ENCODE measurements at places on chromosomes 1 and 21. TPM values are rescaled to one million over a fixed set of nuclear protein-coding genes. Genes with fewer than 3 reads are reported as not detected.
A peak's percentile ranks its signal among the peaks of the same experiment; 100 is the strongest.

The RYR2 gene
- total RNA-seq = 744 TPM

The MMEL1 gene
- 0.48 TPM for total RNA-seq

The NCMAP gene
- 0.27 TPM for total RNA-seq

The FCRL4 gene
- total RNA-seq = not detected

The FAM167B gene
- total RNA-seq = 8.1 TPM

The CACNA1S gene
- total RNA-seq = not detected

The GTF2B gene
- 11.1 TPM for total RNA-seq

GRCh38 chr21:36747815-36748383 lies 49.0 kb downstream of the SIM2 start:
- DNase-seq = peak; percentile 61

- no peak for DNase-seq
Measured at GRCh38 chr1:176557543-176558258, 94.7 kb downstream of the PAPPA2 start.

DNA sequence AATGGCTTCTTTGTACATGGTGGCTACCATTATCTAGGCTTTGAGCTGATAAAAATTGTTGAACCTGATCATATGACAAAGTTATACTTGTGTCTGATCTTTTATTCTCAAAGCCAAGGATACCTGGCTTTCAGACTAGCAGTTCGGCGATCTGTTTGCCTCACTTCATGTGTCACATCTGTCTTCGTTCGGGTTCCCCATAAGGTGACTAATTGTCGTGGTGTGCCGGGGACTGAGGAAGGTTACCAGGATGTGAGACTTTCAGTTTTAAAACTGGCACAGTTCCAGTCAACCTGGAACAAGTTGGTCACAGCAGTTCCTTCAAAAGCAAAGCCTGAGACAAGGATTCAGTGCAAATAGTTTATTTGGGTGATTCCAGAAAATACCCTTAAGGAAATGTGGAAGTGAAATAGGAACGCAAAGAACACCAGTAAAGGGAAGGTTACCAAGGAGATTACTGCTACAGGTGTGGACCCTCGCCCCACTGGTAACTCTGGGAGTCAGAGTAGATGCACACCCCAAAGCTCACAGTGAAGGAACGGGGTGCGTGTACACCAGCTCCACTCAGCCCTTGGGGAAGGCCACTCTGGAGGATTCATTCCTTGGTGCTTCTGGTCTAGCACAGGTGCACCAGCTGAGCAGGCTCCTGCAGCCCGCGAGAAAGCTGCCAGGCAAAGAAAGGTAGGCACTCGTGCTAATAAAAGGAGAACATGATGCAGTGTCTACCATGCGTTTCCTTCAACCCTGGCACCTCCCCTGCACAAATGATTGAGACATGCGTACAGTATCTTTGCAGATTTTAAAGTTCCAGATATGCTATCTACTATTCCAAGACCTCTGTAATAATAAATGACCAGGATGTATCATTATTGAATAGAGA lies 69.0 kb downstream of the VWA5B1 start:
- no peak for DNase-seq

DNA sequence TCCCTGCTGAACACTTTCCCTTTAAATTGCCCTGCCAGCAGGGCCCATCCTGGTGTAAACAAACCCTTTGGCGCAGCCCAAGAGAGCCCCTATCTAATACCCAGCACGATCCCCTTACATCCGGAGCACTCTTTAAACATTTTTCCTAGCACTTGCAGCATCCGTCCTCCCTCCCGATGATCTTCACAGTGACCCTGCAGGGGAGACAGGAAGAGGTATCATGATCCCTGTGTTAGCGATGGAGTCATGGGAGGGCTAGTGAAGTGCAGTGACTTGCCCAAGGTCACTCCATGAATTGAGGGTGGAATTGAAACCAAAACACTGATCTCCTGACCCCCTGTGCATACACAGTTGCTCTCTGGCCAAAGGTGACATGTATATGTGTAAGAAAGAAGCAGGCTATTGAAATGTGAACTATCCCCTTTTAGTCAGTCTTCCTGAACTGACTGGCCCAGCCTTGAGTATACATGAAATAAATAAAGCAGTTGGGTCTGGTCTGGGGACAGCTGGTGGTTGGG lies 9.8 kb upstream of the KCNQ4 start:
- DNase-seq = no peak

GRCh38 chr1:106780066-106780465 lies 276.4 kb upstream of the PRMT6 start:
- no peak for DNase-seq

- DNase-seq = peak; percentile 94
Measured at GRCh38 chr1:16248603-16249516, 11.9 kb upstream of the CPLANE2 start.

DNA sequence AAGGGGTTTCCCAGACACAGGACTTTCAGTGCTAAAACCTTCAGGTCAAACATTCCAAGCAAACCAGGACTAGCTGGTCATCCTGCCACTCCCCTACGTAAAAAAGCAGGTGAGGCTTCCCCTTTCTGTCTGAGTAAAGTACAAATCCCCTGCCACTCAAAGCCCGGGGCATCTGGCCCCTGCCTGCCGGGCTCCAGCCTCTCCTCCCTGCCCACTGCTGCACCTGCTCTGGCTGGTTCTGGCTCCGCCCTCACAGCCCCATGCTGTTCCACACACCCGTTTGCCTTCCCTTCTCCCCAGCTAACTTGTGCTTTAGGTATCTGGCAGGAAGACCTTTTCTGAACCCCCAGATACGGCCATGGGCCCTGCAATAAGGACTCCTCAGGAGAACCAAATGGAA lies 23.3 kb upstream of the S100A7 start:
- DNase-seq = no peak

DNA sequence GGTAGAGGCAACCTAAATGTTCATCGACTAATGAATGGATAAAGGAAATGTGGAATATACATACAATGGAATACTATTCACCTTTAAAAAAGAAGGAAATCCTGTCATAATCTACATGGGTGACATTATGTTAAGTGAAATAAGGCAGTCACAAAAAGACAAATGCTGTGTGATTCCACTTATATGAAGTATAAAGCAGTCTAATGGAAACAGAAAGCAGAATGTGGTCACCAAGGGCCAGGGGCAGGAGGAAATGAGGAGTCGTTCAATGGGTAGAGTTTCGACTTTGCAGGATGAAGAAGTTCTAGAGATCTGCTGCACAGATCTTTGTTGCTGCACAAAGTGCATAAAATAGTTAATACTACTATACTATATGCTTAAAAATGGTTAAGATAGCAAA lies 7.8 kb downstream of the DIPK1A start:
- DNase-seq = no peak

DNA sequence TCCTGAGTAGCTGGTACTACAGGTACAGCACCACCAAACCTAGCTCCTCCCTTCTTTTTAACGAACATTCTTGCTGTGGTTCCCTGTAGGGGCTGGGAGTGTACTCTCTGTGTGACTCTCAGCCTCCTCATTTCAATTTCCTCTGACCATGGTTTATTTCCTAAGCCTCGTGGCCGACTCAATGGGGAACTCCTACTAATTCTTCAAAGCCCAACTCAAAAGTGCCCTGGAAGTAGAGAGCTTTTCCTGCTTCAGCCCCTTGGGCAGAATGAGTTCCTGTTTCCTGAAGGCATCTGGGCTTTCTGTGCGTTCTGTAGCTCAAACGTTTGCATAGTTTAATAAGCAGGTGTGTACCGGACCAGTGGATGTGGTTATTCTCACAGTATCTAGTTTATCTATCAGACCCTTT lies 70.9 kb upstream of the ACOT11 start:
- no peak for DNase-seq

DNA sequence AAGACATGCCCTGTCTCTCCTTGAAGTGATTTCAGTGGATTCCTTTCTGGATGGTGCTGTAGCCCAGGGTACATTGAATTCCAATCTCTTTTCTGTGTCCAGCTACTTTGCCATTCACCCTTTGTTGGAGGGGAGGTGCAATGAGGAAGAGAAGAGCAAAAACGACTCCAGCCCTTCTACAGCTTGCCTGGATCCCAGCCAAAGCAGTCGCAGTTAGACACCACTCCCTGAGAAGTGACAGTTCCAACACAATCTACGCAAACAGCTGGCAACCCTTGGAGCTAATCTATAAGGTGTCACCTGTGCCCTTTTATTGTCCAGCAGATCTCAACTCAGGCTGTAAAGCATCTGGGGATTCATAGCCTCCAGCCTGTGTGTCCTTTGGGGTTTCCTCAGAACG lies 4.6 kb downstream of the CD244 start:
- no peak for DNase-seq

GRCh38 chr1:3892748-3893147 lies 7.3 kb downstream of the C1orf174 start:
- DNase-seq = peak; percentile 73

- DNase-seq = peak; percentile 99
Measured at GRCh38 chr1:150363426-150364230, at the start of gene RPRD2. RPRD2 (plus strand) TSS chr1:150364147; CDS start chr1:150364715, 568 bp downstream.

GRCh38 chr1:60329651-60330050 lies 256.1 kb upstream of the C1orf87 start:
- no peak for DNase-seq

DNA sequence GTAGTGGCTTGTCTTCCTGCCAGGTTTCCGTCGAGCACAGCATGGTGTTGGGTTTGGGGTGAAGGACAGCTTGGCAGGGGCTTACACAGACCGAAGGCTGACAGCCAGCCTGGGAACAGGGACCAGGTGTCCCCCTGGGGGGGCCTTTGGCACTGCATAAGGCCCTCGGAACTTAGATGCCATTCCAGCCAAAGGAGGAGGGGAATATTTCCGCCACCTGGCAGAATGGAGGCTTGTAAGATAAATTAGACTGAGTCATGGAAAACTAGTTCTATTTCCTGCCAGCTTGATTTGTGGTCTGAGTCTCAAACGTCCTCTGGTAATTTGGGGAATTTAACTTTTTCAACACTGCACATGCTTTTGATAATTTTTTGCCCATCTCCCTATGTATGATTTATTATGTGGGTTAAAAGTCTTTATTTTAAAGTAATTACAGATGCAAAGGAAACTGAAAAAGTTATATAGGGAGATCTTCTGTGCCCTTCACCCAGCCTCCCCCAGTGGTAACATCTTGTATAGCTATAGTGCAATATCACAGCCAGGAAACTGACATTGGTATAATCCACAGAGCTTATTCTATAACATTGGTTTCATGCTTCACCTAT lies 11.5 kb upstream of the TMEM51 start:
- peak; percentile 52 for DNase-seq

GRCh38 chr1:197837911-197838310 lies 62.6 kb upstream of the DENND1B start:
- no peak for DNase-seq
